GM12865 (cell line): ENCODE measurements at places on chromosomes 5 and 9.

DNA sequence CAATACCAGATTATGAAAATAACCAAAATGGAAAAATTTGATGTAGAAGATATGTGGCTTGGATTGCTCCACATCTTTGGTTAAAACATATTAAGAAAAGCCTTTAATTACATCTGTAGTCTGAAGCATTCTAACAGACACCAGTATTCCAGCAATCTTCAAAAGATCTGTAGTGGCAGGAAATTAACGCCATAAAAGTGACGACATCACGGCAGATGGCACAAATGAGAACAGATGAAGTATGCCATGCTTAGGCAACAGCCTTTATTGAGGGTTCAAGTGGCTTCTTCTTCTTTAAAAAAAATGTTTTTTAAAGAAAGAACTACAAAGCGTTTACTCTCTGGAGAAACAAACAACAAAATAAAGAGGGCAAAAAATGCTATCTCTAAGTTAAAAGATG is 164.2 kb downstream of the MEF2C start:
- no peak for DNase-seq

DNA sequence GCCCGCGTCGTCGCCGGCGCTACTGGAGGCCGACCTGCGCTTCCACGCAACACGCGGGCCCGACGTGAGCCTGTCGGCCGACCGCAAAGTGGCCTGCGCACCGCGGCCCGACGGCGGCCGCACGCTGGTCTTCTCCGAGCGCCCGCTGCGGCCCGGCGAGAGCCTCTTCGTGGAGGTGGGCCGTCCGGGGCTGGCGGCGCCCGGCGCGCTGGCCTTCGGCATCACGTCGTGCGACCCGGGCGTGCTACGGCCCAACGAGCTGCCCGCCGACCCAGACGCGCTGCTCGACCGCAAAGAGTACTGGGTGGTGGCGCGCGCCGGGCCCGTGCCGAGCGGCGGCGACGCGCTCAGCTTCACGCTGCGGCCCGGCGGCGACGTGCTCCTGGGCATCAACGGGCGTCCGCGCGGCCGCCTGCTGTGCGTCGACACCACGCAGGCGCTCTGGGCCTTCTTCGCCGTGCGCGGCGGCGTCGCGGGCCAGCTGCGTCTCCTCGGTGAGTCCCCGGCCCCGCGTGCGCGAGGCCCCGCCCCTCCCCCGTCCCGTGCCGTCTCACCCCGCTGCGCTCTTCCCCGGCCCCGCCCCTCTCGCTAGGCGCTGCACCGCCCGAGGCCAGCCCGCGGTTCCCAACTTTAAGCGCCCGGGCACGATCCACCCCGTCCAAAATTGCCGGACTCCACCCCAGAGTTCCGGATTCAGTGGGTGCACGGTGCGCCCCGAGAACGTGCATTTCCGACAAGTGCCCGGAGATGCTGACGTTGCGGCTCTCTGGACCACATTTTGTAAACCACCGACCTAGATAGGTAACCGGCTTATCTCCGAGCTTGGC is 42.8 kb downstream of the NEURL1B start:
- no peak for DNase-seq

DNA sequence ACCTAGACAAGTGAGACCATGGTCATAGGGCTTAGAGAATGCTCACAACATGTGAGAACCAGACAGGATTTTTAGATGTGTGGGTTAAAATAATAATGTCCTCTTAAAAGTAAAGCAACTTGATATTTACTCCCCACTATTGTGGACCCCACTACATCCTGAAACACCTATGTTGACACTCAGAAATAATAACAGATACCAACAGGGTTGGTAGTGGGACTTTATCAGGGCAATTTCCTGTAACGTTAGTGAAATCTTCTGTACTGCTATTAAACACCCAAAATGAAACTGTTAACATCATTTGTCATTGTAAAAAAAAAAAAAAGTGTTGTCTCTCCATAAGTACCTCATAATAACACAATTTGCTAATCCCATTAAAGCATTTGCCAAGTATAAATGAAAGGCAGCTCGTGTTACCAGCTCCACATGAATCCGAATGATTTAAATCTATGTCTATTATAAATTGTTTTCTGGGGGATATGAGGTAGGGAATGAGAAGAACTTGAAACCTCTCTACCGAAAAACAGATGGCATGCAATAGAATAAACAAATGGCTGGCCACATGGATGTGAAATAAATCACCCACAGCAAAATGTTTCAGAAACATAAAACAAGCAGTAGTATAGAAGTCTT is 285.9 kb downstream of the ARHGEF28 start:
- peak; percentile 11 for DNase-seq

- DNase-seq = no peak
Measured at GRCh38 chr5:145393426-145393825, 441.7 kb downstream of the PRELID2 start.

DNA sequence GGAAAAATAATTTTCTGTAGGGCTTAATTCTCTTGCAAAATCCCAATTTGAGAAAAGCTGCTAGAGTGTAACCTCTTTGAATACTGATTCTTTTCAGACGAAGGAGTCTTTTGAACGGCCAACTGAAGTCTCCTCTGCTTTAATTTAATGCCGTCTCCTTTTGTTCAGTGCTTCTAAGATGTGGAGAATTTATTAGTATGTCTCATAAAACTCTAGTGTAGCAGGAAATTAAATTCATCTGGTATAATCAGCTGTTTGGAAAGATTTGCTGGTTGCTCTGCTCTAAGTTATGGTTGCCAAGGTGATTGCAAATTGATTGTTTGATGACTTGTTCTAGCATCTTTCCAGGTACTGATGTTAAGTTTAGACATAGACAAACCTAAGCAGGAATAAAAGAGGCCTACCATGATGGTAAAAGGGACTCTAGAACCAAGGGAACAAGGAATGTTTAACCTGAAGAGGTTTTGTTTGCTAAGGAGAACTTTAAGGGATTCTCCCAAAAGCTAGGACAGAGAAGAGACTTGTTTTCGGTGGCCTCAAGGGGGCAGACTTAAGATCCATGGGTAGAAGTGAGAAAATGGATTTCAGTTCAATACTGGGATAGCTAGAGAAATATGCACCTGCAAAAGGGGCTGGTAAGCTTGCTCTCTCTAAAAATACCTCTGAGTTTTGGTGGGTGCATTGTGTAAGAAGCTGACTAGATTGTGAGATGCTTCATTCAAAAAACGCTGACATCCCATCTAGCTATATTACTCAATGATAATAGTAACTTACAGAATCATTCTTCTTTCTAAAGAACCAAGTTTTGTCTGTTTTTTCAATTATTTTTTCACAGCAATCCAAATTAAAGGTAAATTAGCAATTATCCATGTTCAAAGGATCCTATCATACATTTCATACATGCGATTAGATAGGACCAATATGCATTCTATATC is 5.7 kb upstream of the ADRB2 start:
- peak; percentile 32 for DNase-seq

DNA sequence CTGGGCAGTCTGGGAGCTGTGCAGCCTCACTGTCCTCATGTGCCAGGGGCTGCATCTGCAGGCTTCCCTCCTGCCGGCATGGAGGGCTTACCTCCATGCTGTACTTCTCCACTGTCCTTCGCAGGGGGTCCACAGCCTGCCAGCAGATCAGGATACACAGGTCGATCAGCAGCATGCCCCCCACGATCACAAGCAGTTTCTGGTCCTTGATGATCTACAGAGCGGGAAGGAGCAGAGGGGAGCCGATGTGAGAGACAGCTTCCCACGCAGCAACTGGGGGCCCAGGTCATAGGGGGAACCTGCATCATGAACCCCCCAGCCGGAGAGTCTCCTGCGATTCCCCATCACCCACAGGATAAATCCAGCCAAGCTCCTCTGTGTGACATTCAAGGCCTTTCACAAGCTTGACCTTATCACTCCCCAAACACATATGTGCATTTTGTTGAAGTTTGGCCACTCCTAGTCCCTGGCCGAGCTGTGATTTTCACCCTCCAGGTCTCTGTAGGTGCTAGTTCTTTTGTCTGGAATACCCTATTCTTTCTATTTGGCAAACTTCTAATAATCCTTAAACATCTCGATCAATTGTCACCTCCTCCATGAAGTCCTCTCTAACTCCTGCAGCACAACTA is 107.3 kb upstream of the TBC1D2 start:
- no peak for DNase-seq

DNA sequence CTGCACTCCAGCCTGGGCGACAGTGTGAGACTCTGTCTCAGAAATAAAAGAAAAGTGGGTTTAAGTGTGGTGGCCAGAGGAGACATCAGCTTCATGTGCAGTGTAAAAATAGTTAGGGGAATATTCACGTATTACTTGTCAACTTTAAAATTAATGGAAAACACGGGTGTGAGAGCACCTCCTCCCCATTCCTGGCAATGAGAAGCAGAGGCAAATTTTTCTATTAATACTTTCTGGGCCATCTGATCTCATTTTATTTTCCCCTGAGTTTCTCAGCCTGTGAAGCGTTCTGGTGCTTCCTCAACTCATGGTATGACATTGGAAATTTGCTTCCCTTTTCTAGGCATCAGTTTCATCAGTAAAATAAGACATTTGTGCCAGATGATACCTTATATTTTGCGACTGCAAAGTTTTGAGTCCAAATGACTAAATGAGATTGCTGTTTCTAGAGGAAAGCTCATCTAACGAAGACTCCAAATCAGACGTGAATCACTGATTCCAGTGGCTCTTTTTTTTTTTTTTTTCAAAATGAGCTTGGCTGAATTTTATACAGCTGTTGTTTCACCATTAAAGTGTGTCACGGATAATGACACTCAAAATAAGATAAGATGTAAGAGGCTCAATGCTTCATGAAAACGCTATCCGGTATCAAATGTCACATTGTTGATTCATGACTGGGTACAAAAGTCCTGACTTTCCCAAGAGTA is 104.6 kb downstream of the MSX2 start:
- DNase-seq = no peak

- DNase-seq = no peak
Measured at GRCh38 chr5:158020555-158021418, 161.8 kb upstream of the CLINT1 start.

- DNase-seq = no peak
Measured at GRCh38 chr9:69542942-69543704, 129.0 kb downstream of the APBA1 start.

DNA sequence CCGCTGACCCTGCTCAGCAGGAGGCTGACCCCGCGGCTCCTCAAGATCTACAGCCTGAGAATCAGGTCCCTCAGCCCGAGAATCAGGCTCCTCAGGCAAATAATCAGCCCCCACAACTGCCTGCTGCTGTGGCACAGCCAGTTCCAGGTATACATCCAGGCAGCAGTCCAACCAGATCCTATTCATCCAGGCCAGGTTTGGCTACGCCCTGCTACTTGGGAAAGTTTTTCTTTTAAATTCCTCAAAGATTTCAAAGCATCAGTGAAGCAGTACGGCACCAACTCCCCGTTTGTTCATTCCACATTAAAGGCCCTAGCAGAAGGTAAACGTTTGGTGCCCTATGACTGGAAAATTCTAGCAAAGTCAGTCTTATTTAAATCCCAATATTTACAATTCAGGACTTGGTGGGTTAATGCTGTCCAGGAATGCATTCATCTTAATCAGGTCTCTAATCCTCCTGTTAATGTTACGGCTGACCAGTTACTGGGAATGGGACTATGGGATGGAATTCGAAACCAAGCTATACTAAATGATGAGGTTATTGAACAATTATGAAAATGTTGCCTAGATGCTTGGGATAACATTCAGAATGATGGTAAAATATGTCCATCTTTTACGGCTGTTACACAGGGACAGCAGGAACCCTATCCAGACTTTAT is 102.3 kb downstream of the SYK start:
- DNase-seq = no peak

DNA sequence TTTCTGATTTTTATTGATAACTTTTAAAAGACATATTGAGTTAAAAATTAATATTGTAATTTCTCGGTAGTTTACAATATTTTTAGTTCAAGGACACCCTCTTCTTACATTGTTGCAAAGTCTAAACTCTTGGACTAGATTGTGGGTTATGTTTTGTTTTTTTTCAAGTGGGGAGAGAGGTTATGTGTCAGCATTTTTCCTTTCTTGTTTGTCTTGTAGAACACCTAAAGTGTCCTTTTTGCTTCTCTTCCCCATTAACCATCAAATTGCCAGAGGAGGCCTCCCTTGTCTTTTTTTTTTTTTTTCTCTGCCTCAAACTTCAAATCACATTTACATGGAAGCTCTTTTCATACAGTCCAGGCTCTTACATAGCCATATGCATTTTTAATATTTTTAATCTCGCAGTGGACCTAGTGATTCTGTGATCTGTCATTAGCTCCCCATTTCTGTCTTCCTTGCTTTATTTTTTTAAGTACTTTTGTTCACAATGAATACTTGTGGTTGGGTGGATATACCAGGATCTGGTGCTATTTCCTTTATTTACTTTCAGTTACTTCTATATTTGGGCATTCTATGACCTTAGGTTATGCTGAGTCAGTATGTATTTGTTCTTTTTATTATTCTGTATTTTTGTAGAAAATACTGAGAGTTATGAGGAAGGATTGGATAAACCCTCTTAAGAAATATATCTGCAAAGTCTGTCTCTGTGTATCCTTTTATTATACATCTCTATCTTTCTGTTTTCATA is 2280.6 kb upstream of the ACO1 start:
- DNase-seq = no peak

DNA sequence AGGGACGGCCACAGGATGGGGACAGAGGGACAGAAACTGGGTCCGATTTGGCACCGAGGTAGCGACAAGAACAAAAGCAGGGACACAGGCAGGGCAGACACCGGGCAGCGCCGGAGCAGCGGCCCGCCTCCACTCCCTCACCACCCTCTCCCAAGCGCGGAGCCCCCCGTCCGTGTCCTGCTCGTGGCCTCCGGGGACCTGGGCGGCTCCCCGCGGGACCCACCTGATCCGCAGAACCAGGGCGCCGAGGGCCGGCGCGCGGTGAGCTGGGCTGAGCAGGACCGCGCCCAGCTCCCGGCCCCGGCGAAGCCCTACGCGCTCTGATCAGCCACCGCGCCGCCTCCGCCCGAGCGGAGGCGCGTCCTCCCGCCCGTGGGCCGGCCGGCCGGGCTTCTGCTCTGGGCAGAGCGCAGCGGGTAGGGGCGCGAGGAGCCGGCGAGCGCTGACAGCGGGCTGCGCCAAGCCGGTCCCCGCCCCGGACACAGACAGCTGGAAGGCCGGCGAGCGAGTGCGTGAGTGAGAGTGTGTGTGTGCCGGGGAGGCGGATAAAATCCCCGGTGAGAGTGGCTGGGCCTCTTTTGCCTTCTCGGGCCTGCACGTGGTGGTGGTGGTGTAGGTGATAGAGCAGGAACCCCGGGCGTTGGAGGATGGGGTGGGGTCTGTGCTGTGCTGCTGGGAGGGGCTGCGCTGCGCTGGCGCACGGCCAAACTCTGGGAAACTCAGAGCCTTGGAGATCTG is at the start of gene GGTA1:
GGTA1 (minus strand) TSS at position 418 of the 738 bp plus-strand sequence. CDS start 31,922 bp downstream, outside the sequence.
- DNase-seq = no peak

DNA sequence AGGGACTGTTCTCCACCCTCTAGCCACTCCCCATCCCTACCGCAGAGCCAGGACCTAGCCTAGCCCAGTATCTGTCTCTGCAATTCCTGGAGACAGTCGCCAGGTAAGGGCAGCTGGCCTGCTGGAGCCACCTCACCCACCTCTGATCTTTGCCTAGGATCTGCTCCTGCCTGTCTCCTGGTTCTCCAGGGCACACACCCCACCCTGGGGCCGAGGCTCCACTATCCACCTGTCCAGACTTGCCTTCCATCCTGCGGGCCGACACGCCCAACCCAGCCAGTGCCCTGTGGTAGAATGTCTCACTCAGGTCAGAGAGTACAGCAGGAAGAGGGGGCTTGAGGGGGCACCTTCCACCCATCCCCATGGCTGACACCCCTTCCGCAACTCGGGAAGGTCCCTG is 15.7 kb upstream of the AQP7 start:
- no peak for DNase-seq

GRCh38 chr5:98341038-98342032 is 432.1 kb upstream of the RGMB start:
- no peak for DNase-seq
